ENCODE measurements at places on chromosomes 7 and 10. TPM values are rescaled to one million over a fixed set of nuclear protein-coding genes. Genes with fewer than 3 reads are reported as not detected.
A peak's percentile ranks its signal among the peaks of the same experiment; 100 is the strongest.

UCN3 gene
- total RNA-seq: not detected

TET1 gene
- 0.91 TPM for total RNA-seq

ERVW-1 gene
- not detected for total RNA-seq

CACNA2D1 gene
- total RNA-seq: not detected

CHN2 gene
- 1.2 TPM for total RNA-seq

PDK4 gene
- total RNA-seq: not detected

C10orf105 gene
- 0.35 TPM for total RNA-seq

RPP38 gene
- 21.0 TPM for total RNA-seq

METTL27 gene
- total RNA-seq: not detected

FKBP6 gene
- total RNA-seq: not detected

CLEC5A gene
- not detected for total RNA-seq

MINDY4 gene
- total RNA-seq: 1.9 TPM

ZNF239 gene
- total RNA-seq: 1.3 TPM

DNA sequence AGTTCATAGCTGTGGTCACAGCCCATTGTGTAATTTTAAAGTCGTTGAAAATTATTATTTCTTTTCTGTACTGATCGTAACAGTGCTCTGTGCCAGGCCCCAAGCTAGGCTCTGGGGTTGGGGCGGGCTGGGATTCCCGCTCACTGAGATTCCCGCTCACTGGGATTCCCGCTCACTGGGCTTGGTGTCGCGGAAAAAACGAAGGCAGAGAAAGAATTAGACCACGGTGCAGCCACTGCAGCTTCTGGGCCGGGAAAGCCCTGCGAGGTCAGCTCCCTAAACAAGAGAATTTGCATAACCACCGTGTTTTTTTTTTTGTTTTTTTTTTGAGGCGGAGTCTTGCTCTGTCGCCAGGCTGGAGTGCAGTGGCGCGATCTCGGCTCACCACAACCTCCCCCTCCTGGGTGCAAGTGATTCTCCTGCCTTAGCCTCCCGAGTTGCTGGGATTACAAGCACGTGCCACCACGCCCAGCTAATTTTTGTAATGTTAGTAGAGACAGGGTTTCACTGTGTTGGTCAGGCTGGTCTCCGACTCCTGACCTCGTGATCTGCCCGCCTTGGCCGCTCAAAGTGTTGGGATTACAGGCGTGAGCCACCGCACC, 31.2 kb downstream of the FOXK1 start:
- no peak for DNase-seq

- DNase-seq: no peak
These were observed 31.4 kb downstream of the C10orf90 start for GRCh38 chr10:126639084-126639483.

DNA sequence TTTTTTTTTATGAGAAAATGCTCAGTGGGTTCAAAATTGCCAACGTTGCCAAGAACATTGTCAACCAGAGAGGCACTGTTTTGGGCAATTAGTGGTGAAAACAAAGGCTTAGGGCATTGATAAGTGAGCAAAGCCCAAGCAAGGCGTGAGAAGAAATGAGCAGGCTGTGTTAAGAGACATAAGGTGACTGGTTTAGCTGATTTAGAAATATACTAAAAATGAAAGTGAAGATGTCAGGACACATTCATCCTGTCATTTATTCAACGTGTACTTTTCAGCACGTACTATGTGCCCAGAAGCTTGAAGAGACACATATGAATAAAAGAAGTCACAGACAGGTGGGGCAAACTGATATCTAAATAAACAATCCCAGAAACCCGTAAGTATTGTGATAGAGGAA, 31.8 kb downstream of the AOAH start:
- DNase-seq: peak; percentile 43

- no peak for DNase-seq
These were observed 56.5 kb downstream of the LYZL1 start for GRCh38 chr10:29345144-29345909.

DNA sequence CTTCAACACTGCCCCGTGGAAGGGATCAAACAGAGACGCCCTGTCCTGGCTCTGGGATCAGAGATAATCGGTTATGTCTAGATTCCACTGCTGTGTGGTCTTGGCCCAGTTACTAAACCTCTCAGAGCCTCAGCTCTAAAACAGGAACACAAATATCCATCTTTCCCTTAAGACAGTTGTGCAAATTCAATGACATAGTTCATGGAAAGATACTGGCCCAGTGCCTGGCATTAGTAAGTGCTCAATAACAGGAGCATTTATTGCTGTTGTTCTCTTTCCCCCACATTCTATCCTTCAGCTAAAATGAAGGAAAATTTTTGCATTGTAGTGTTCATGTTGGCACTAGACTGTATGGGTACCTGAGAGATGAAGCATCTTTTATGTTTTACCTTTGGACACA, 58.6 kb downstream of the TACC2 start:
- no peak for DNase-seq

- no peak for DNase-seq
These were observed 13.3 kb downstream of the SLC37A3 start for GRCh38 chr7:140384894-140385545.

GRCh38 chr7:77631820-77632219, 64.4 kb upstream of the RSBN1L start:
- no peak for DNase-seq

- DNase-seq: no peak
These were observed 57.8 kb upstream of the RAB18 start for GRCh38 chr10:27446091-27446918.

- no peak for DNase-seq
These were observed 9.4 kb downstream of the ARPC1B start for GRCh38 chr7:99383791-99384370.

- DNase-seq: peak; percentile 0
These were observed 787 bp downstream of the MAGI2 start for GRCh38 chr7:79452495-79453265.

DNA sequence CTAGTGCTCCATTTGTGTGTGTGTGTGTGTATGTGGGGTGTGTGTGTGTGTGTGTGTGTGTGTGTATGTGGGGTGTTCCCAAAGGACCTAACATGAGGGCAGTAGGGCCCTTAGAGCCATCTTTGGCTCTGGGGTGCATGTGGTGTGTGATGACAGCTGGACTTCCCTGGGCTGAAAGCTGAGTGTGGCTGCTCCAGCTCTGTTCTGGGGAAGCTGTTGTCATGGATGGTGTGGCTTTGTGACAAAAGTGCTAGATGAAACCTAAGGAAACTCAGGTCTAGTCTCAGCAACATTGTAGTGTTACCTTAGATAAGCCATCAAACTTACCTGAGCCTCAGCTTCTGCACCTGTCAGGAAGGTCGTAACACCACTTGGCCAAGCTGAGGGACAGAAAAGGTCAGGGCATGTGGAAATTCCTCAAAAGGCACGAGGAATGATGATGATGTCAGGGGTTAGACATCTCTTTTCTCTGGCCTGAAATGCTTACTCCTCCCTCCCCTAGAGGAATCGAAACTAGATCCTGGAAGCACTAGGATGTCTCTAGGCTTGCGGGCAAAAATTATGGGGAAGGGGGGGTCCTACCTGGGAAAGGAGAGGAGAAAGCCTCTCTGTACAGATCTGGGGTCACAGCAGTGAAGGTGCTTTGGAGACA, 115.4 kb downstream of the RPS24 start:
- no peak for DNase-seq

DNA sequence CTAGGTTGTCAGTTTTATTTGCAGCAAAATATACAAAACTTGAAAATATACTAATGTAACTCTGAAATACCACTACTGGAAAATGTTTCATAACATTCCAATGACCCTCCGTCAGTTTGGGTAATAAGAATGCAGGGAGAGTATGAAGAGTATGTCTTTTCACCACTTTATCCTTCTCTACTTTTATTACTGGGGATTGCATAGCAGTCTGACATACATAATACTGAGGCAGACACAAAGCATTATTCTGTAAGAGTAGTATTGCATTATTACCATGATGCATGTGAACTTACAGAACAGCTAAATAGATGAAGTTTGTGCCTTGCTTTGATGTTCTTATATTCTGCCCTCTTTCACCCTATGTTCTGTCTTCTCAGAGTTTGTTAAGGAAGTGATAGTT, 151.8 kb upstream of the TPK1 start:
- DNase-seq: no peak

All from activated T-cell treated with anti-CD3 and anti-CD28 coated beads, Interleukin-2, amount 50 U/mL, for 72 hours (primary cell).